ENCODE measurements at places on chromosomes 2 and 18.

DNA sequence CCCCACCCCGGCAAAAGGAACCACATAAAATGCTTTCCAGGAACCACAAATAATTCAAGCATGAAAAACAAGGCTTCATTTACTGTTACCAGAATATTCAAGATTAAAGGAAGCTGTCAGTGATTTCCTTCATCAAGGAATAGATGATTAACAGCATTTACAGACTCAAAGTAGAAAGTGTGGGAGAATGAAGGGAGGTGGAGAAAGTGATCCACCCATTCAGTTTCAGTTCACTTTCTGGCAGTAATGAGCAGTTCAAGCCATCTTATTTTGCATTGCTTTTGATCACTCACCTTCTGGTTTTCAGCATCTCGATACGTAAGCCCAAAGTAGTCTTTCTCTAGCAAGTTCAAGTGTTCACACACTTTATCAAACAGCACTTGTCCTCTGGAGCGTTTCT, 99.0 kb downstream of the EPB41L3 start:
- DNase-seq = no peak

DNA sequence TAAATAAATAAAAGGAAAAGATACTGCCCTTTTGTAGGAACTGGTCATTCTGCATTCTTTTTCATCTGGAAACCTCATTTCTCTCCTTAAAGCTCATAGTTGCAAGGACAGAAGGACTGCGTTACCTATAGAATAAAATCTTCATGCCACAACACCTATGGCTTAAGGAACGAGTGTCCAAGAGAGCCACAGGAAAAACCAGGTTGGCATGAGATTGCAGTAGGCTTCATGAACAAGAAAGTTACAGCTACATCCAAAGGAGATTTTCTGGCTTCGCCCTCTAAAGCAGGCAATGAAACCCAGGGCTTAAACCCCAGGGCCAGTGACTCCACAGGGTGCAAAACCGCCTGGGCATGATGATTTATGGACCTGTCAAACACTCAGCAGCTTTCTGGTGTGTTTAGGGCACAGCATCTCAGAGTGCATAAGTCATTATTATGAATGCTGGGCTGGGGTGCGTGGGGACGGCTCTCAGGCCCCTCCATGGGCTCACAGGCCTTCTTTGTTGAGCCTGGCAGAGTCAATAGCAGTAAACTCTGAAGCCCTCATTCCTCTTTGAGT, 30.7 kb upstream of the PIEZO2 start:
- no peak for DNase-seq

GRCh38 chr2:203799908-203800307, 67.7 kb upstream of the CTLA4 start:
- DNase-seq = no peak

DNA sequence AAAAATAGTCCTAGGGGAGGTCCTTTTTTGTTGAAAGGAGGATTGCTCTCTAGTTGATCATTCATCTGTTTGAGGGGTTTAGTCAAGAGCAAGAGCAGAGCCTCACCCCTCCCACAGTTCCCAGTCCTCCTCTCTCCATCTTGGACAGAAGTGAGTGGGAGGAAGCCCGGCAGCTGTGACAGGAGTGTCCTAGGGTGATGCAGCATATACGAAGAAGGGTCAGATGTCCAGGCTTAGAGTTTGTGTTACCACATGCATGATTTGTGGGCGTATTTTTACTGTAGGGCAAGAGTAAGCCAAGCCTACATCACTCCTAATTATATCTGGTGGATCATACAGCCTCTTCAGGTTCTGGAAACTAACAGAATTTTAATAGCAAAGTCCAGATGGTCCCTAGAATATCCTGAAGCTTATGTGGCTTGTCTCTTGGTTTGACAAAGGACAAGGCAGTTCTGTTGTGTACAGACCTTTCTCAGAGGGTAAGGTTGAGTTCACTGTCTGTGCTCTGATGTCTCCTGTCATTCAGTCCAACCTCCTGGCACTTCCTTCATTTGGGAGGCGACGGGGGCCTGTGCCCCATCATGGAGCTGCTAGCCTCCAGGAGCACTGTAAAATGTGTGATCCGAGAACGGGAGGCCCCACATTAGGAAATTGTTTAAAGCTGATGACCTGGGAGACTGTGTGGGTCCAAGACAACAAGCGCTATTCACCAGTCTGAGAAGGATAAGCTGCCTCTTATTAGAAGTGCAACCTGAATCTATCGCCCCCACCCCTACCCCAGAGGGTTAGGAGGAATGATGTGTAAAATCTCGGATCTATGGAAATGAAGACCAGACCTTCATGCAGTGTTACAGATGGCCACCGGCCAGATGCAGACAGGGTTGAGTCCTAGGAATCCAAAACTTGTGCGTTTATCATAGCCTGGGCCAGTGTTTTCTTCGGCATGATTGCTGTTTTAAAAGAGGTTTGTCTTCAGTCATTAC, 6.9 kb downstream of the CEP68 start:
- DNase-seq = peak; percentile 21

DNA sequence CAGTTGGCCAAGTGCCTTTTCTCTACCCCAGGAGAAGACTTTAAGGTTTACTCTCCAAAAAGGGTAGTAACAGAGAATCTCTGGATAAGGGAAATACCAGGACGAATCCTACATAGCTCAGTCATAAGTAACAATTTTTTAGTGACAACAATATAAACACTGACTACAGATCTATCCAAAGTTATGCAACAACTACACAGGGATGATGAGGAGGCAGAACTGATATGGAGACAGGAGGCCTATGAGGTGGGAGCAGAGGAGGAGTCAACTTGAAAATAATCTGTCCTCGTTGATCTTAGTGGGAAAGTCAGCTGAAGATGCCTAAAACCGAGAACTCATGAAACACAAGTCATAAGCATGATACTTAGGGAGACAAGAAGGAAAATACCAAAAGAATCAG, 40.2 kb downstream of the SLC35F5 start:
- DNase-seq = no peak

DNA sequence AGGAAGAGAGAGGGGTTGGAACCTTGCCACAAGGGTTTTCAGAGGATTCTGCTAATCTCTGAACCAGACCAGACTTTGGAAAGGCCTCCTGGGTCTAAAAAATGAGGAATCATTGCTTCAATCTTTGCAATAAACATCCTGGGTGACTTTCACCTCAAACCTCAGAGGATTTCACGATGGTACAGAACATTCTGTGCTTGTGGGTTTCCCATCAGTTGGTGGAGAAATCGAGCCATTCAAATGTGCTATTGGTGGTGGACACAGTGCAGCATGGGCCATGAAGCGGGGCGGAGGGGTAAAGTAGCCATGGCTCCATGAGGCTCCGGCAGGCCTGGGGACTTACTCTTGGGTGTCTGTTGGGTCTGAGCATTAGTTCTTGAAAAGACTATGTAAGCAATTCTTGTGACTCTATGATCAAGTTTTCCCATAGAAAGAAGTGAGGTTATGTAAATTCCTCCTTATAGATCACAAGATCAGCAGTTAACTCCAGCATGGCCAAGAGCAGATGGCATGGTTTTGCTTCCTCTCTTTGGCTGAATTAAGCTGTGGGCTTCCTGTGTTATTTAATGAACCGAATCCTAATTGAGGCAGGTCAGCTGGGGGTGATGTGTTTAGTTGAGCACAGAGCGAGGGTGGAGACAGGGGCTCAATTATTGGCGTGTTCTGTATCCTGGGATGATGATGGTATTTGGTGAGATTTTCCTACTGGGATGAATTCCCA, 1.9 kb upstream of the IL1R2 start:
- no peak for DNase-seq

DNA sequence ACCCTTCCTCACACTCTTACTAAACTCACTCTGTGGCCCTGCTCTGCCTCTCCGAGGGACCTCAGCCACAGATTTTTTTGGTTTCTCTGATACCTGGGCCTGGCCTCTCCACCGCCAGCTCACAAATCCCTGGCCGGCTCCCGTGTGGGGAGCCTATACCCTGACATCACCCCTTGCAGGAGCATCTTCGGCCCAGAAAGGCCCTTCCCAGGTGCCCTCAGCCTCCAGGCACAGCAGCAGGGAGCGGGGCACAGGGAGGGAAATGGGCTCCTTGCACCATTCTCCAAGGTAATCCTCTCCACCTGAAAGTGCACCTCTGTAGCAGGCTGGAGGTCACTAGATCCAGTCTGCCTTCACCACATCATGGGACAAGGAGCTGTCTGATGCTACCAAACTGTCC, 43.2 kb downstream of the CRACDL start:
- no peak for DNase-seq

DNA sequence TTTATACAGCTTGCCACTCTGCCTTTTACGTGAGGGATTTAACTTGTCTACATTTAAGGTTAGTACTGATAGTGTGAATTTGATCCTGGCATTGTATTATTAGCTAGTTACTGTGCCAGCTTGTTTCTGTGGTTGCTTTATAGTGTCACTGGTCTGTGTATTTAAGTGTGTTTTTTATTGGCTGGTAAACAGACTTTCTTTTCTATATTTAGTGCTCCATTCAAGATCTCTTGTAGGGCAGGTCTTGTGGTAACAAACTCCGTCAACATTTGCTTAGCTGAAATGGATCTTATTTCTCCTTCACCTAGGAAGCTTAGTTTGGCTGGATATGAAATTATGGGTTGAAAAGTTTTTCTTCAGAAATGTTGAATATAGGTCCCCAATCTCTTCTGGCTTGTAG, 1971.0 kb upstream of the LRRTM1 start:
- no peak for DNase-seq

- no peak for DNase-seq
Measured at GRCh38 chr2:152492131-152492530, 157.2 kb downstream of the FMNL2 start.

- DNase-seq = no peak
Measured at GRCh38 chr2:240389302-240389805, 46.1 kb upstream of the GPC1 start.

DNA sequence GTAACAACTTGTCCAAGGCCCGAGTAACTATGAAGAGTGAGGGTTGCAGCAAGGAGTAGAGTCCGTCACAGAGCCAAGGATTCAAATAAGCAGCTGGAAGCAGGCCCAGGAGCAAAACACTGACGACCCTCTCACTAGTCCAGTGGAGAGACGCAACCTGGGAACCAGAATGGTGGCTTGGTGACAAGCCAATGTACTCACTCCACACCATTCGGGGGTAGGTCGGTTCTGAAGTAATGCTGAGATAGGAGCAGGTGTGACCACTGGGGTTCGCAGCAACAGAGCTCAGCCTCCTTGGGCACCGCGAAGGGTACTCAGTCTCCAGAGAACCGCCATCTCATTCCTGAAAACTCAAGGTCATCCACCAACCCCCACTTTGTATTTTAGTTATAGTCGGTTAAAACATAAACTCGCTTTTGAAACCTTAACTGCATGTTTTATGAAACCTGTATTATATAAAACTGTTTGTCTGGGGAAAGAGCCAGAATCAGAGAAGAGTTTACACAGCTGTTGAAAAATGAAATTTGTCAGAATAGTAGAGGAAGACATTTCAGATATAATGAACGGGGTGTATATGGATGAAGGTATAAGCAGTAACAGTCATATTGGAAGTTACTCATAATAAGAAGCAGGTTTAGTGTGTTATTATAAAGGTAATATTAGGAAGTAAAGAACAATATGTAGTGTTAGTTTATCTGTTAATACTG, 8.6 kb downstream of the ANKRD62 start:
- no peak for DNase-seq

GRCh38 chr2:101736861-101737291, 39.4 kb downstream of the MAP4K4 start:
- no peak for DNase-seq

- DNase-seq = peak; percentile 13
Measured at GRCh38 chr2:240021488-240022104, 3.5 kb downstream of the NDUFA10 start.

DNA sequence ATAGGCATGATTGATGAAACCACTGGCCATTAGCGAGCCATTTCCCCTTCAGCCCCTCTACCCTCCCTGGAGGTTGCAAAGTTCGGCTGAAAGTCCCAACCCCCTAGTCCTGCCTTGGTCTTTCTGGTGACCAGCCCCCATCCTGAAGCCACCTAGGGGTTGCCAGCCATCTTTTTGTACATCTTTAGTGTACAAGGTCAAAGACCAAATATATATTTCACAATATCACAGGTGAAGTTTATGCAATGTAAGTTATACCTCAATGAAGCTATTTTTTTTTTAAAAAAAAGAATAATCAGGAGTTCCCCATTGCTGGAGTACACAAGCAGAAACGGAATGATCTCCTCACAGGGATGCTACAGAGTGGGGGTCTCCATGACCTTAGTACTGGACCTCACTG, 31.3 kb downstream of the OSBPL1A start:
- no peak for DNase-seq

GRCh38 chr2:230910546-230911177, 14.4 kb downstream of the GPR55 start:
- DNase-seq = no peak

DNA sequence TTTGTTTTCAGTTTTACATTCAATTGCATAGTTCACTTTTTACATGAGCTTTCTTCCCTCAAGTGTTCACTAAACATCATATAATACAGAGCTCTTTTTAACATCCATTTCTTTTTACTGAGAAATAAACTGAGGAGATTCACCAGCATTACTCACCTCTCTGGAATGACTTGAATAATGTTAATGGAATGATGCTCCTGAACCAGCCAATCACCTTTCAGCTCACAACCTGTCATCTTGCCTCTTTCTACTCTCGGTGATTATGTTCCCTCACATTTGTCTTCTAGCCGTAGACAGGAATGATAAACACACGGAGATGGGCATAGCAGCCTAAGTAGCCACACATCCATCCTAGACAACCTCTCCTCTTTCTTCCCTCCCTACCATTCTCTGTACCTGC, 301.7 kb downstream of the PAX3 start:
- no peak for DNase-seq

GRCh38 chr2:242085941-242086621, 216.6 kb downstream of the RTP5 start:
- no peak for DNase-seq

DNA sequence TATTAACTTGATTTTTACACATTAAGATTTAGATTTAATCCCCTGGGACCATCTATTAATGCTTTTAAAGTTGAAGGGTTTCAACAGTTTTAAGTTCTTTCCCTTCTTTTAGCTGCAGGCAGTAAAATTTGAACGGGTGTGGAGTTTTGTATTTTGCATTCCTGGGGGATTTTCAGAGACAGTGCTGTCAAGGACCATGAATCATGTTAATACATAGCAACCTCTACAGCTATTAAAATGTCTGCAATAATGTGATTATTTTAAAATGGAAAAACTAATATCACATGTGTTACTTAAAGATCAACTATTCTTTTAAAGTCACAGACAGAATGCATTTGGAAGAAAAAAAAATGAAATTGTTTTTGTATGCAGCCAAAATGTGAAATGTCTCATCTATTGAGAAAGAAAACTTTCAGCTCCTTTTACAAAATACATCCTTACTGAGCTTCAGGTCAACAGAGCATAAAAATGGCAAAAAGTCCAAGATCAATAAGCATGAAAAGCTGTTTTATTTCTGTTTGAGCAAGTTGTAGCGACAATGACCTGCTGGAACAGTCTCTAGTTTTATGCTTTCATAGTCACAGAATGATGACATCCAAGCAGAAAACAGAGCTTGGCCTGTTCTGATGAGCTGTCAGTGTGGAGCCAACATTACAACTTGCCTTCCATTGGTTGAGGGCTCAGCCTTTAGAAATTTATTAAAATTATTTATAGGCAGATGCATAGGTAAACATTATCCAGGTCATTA, 21.6 kb upstream of the ZNF521 start:
- no peak for DNase-seq

GRCh38 chr2:199973703-199974102, 18.3 kb downstream of the MAIP1 start:
- peak; percentile 29 for DNase-seq

GRCh38 chr18:55635439-55635838, 47.4 kb upstream of the TCF4 start:
- no peak for DNase-seq

Measured in DMS 273 treated with DMSO at 0.1 percent for 48 hours (cell line).